ENCODE measurements at places on chromosomes 3 and 15.

DNA sequence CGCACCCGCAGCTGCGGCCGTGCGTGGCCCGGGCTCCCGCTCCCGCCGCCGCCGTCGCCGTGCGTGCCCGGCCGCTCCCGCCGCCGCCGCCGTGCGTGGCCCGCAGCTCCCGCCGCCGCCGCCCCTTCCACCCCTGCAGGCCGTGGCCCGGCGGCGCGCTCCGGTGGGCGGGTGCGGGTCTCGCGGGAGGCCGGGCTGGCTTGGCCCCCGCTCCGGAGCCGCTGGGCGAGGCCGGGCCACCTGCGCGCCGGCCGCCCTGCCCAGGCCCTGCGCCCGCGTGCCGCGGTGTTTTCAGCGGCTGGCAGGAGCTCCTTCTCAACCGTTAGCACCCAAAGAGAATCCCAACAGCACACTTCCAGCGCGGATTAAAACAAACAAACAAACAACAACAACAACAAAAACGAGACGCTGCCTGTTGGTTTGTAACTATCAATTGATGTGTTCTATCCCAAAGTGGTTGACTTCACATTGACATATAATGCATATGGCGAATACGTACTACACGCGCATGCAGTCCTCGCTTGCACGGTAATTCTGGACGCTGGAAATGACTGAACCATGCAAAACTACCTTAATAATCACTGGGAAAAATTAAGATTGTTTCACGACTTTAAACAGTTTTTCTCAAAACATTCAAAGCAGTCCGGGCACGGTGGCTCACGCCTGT is 113.7 kb upstream of the GOLGA8J start:
- no peak for DNase-seq

DNA sequence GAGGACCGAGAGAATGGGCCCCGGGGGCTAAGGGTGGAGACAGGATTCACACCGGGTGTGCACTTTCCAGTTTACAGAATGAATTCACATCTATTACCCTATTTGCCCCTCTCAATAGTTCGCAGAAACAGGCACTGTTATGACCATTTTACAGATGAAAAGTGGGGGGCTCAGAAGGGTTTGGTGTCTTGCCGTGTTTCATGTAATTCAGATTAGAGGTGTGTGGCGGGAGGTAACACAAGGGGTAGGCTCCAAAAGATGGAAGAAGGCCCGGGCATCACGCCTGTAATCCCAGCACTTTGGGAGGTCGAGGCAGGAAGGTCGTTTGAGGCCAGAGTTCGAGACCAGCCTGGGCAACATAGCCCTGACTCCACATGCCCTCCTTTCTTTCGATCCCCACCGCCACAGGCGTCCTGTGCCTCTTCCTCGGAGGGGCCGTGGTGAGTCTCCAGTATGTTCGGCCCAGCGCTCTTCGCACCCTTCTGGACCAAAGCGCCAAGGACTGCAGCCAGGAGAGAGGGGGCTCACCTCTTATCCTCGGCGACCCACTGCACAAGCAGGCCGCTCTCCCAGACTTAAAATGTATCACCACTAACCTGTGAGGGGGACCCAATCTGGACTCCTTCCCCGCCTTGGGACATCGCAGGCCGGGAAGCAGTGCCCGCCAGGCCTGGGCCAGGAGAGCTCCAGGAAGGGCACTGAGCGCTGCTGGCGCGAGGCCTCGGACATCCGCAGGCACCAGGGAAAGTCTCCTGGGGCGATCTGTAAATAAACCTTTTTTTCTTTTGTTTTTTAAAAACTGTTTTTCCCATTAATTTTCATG is 3.4 kb downstream of the DUOXA2 start:
- no peak for DNase-seq

DNA sequence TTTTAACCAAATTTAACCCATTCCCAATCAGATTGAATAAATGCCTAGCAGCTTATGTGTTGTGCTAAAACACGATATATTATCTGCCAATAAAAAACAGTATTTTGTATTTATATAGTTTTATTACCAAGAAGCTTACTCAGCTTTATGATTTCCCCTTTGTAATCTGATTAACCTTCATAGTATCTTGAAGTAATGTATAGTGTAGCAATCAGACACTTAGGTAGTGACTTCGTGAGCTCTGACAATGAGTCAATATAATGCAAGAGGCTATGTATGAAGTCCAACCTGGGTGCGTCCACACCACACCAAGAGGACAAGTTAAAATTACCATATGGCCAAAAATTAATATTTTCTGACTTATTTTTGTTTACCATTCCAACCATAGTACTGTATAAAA is 2.1 kb upstream of the CNBP start:
- DNase-seq: no peak

GRCh38 chr3:71064291-71064955 is 519.1 kb downstream of the FOXP1 start:
- DNase-seq: peak; percentile 47

DNA sequence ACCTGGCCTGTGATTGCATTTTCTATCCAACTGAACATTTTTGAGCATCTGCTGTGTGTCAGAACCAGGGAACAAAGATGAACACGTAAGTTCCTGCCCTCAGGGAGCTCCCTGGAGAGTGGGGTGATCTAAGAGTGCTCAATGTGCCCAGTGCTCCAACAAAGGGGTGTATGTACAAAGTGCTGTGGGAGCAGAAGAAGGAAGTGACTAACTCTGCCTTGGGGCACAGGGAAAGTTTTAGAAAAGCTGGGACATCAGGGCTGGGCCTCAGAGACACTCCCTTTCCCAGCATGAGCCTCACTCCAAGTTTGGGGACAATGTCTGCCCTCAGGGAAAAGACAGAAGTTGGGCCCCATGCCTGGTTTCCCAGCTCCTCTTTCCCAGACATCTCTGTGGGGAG is 27.6 kb upstream of the BNC1 start:
- no peak for DNase-seq

- no peak for DNase-seq
Observed at GRCh38 chr15:37973856-37974255, 39.4 kb downstream of the TMCO5A start.

DNA sequence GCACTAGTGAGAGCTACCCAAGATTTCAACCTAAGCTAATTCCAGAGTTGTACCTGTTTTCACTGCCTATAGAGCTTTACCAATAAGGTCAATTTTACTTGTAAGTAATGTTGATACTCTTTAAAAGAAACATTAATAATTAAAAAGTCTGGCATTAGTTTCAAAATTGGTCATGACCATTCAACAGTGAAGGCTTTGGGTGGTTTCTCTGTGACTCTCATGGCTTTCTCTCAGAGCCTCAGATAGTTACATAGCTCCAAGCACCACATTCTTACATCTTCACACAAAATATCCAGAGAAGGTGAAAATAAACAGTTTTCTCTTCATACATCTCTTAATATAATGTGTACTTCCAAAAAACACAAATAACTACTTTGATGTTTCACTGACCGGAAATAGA is 61.5 kb upstream of the TCF12 start:
- no peak for DNase-seq

DNA sequence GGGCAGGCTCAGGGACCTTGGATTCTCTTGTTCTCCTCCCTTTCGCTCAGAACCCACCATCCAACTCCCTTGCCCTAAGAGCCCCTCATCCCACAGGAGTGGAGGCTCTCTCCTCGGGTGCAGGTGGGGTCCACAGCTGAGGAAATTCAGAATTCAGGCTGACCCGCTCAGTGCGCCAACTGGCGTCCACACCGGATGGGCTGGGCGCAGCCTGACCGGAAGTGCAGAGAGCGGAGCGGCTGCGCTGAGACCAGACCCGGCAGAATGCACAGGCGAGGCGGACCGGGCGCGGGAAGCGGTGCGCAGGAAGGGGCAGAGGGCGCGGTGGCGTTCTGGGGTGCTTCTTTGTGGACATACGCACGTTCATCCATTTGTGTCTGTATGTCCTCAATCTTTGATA is 210.4 kb upstream of the NDN start:
- DNase-seq: no peak

DNA sequence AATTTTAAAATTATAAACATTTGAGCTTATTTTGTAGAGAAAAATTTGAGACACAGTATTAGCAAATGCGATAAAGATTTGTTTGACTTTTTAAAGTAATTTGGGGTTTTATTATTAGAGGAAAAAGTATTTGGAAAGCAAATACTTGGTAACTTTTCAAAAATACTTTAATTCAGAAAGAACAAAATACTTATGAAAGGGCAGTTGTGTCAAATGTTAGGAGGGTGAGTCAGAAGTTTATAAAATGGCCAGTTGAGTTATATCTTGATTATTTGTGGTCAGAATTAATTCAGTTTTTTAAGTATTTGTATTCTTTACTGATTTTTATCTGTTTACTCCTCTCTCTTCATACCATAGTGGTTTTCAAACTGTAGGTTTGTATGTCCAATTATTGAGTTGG is 12.1 kb downstream of the LACTB start:
- DNase-seq: no peak

DNA sequence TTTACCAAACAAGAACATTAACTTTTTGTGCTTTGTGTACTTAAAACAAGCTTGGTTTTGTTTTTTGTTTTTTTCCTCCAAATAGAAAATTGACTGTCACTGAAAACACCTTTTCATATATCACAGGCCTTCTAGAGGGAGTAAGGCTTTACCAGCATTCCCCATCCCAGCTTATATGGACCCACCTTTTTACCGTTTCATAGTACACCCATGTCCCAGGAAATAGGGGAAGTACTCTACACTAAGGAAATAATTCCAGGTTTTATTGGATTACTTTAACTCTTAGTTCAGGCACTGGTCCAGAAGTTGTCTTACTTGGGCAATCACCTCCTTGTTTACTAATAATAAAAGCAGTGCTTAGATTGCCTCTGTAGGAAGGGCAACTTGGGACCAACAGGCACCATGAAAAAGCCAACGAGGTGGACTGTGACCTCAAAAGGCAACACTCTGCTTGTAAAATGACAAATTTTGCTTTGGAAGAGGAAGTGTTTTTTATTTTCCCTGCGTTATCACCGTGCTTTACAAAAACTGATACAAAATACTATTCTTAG is 26.2 kb downstream of the HMG20A start:
- DNase-seq: no peak

- no peak for DNase-seq
Observed at GRCh38 chr3:123503203-123503602, 54.3 kb upstream of the ADCY5 start.
